ENCODE measurements at places on chromosomes 2 and 18. TPM values are rescaled to one million over a fixed set of nuclear protein-coding genes. Genes with fewer than 3 reads are reported as not detected.

MARCO gene
- not detected for total RNA-seq

CTNNA2 gene
- 0.39 TPM for total RNA-seq

PDE1A gene
- 0.51 TPM for total RNA-seq

STARD6 gene
- not detected for total RNA-seq

BIN1 gene
- total RNA-seq: 60.0 TPM

CNDP1 gene
- not detected for total RNA-seq

DYNAP gene
- not detected for total RNA-seq

NT5DC4 gene
- not detected for total RNA-seq

XIRP2 gene
- total RNA-seq: not detected

ARL4C gene
- 7.0 TPM for total RNA-seq

AQP12B gene
- total RNA-seq: not detected

FSIP2 gene
- under 0.01 TPM for total RNA-seq

IL1R1 gene
- 8.0 TPM for total RNA-seq

LRRC30 gene
- not detected for total RNA-seq

VIT gene
- total RNA-seq: 2.4 TPM

ADRA2B gene
- not detected for total RNA-seq

ANO7 gene
- 0.91 TPM for total RNA-seq

CFAP65 gene
- not detected for total RNA-seq

MYO5B gene
- 12.4 TPM for total RNA-seq

COLEC12 gene
- total RNA-seq: 41.9 TPM

IL18RAP gene
- not detected for total RNA-seq

FER1L5 gene
- total RNA-seq: not detected

MROH2A gene
- total RNA-seq: not detected

AFF3 gene
- 0.37 TPM for total RNA-seq

XRCC5 gene
- 390 TPM for total RNA-seq

GATA6 gene
- total RNA-seq: 7.5 TPM

GCG gene
- not detected for total RNA-seq

CYBRD1 gene
- total RNA-seq: 38.0 TPM

PJVK gene
- total RNA-seq: 1.1 TPM

SLC16A14 gene
- total RNA-seq: 2.5 TPM

SLC4A3 gene
- 2.9 TPM for total RNA-seq

STEAP3 gene
- 17.7 TPM for total RNA-seq

FAM124B gene
- 0.06 TPM for total RNA-seq

GAD1 gene
- total RNA-seq: 2.2 TPM

SULT1C4 gene
- not detected for total RNA-seq

CPLX4 gene
- not detected for total RNA-seq

PLEK gene
- total RNA-seq: not detected

MPV17 gene
- total RNA-seq: 61.7 TPM

SLC35G4 gene
- total RNA-seq: not detected

UCN gene
- total RNA-seq: 0.53 TPM

TPO gene
- not detected for total RNA-seq

TCF23 gene
- total RNA-seq: not detected

COPS8 gene
- total RNA-seq: 217 TPM

KRTCAP3 gene
- total RNA-seq: not detected

MAL gene
- not detected for total RNA-seq

COLEC11 gene
- total RNA-seq: not detected

BOLL gene
- not detected for total RNA-seq

POTEJ gene
- not detected for total RNA-seq

KLHL41 gene
- total RNA-seq: not detected

NBEAL1 gene
- 3.8 TPM for total RNA-seq

UGT1A8 gene
- total RNA-seq: not detected

LIPG gene
- total RNA-seq: 0.17 TPM

Measured in H4 (cell line).